CD4-positive, alpha-beta T cell (primary cell): ENCODE measurements at places on chromosomes 5 and 9.

GRCh38 chr9:120510816-120511215 is 69.2 kb downstream of the CDK5RAP2 start:
- DNase-seq, result no peak

- no peak for DNase-seq
Observed at GRCh38 chr9:38668791-38669466, 48.5 kb upstream of the ANKRD18A start.

DNA sequence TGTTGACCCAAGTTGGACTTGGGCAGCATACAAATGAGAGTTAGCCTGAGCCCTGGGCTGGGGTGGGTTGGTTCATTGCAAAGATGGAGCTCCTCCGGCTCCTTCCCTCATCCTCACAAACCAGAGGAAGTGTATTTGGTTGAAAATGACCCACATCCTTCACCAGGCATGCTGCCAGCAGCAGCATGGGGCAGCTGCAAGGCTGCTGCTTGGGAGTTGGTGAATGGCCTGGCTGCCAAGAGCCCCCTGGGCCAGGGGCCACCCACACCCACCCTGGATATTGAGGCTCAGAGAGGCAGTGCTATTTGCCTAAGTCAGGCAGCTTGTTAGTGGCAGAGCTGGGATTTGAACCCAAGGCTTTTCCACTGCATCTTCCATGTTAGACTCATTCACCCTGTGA is 29.5 kb downstream of the PPARGC1B start:
- no peak for DNase-seq

- no peak for DNase-seq
Observed at GRCh38 chr9:35948451-35948850, 9.5 kb downstream of the OR2S2 start.

GRCh38 chr9:94175669-94176068 is 83.4 kb upstream of the ZNF169 start:
- no peak for DNase-seq

- DNase-seq, result no peak
Observed at GRCh38 chr9:129235041-129235930, 57.2 kb upstream of the IER5L start.

- no peak for DNase-seq
Observed at GRCh38 chr5:54469622-54470021, 14.1 kb downstream of the HSPB3 start.

GRCh38 chr9:34993502-34994259 is 4.1 kb downstream of the DNAJB5 start:
- DNase-seq, result no peak

DNA sequence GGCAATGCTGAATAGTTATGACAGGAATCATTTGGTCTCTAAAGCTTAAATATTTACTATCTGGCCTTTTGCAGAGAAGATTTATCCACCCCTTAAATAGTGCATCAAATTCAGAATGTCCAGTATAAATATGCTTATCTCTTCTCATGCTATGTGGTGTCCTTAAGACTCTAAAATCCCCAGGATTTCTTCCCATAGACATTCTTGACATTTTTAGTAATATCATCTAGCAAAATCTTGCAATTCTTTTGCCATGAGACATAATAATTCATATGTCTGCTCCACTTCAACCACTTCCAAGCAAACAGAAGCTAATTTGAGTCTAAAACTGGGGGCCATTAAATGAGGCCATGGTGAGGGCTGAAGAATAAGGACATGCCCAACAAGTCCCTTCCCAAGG is 1923.4 kb upstream of the CDH9 start:
- no peak for DNase-seq

GRCh38 chr5:40981420-40981819 is 72.1 kb downstream of the C7 start:
- no peak for DNase-seq
